ENCODE measurements at places on chromosomes 6 and 20. TPM values are rescaled to one million over a fixed set of nuclear protein-coding genes. Genes with fewer than 3 reads are reported as not detected.

- H3K27ac ChIP-seq = no peak overlapping the region
- DNase-seq = no peak
- H3K4me3 ChIP-seq = no peak overlapping the region
- H3K4me1 ChIP-seq = no peaks in the 10 kb centered on the region
Measured at GRCh38 chr6:119210596-119210995, 132.1 kb upstream of the FAM184A start.

DNA sequence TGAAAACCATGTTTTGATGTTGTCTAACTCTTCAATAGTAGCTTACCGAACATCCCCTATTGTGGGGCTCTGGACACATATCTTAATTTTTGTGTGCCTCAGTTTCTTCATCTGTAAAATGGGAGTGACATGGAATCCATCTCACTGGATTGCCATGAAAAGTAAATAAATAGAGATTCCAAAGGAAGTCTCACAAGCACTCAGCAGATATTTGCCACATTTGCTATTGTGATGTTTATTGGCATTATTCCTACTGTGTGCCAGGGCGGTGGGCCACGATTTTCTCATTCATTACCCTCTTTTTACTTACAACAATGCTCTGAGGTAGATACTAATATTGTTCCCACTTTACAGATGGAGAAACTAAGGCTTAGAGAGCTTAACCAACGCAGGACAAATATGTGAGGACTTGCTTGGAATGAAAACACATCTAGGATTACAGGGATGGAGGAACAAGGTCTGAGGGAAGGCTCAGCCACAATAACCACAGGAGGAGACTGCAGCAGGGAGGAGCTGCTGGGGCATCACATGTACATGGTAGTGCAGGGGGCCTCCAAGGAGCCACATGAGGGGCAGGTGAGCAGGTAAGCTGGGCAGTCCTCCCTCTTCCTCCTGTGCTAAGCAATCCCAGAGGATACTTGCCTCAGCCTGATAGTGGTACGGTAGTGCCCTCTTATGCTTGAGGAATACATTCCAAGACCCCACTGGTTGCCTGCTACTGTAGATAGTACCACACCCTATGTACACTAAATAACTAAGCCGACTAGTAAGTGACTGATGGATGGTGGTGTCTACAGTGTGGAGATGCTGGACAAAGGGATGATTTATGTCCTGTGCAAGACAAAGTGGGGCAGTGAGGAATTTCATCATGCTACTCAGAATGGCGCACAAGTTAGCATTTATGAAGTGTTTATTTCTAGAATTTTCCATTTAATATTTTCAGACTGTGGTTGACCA is 176.9 kb downstream of the FOXA2 start:
- no peaks in the 10 kb centered on the region for H3K36me3 ChIP-seq
- no peak overlapping the region for H3K4me3 ChIP-seq
- no peaks in the 10 kb centered on the region for H3K27me3 ChIP-seq
- DNase-seq = no peak

DNA sequence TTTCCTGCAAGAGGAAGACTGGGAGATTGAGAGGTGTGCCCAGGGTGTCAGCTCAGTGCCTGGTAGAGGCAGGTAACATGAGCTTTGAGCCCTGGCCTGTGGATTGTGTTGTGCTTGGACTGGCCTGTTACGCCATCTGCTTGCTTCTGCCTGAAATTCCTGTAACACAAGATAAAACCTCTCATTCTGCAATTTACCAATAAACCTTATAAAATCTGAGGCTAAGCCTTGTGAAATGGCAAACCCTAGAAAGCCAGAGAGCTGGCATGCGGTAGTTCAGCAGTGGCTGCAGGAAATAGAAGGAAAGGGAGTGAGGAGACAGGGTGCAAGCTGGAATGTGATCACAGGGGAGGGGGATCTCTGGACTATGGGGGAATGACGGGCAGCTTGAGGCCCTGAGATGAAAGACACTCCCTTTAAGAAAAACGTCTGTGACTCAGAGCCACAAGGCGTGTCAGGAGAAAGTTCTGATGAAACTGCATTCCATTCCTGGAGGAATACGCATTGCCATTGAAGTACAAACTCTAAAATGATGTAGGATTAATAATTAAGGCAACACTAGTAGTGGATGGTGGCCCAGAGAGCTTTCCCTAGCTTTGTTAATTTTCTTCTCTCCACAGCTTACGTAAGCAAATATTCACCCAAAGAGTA is 26.3 kb upstream of the TFAP2A start:
- DNase-seq = no peak
- H3K4me3 ChIP-seq = no peak overlapping the region
- no peaks in the 10 kb centered on the region for H3K4me1 ChIP-seq

GRCh38 chr20:49431329-49431728 is 51.1 kb downstream of the KCNB1 start:
- no peak overlapping the region for H3K27ac ChIP-seq
- no peaks in the 10 kb centered on the region for H3K36me3 ChIP-seq
- H3K27me3 ChIP-seq = no peaks in the 10 kb centered on the region
- DNase-seq = no peak

- no peaks in the 10 kb centered on the region for H3K27me3 ChIP-seq
- no peak overlapping the region for H3K27ac ChIP-seq
- DNase-seq = no peak
- H3K4me1 ChIP-seq = no peaks in the 10 kb centered on the region
Measured at GRCh38 chr6:81774542-81774941, 22.1 kb upstream of the TENT5A start.

DNA sequence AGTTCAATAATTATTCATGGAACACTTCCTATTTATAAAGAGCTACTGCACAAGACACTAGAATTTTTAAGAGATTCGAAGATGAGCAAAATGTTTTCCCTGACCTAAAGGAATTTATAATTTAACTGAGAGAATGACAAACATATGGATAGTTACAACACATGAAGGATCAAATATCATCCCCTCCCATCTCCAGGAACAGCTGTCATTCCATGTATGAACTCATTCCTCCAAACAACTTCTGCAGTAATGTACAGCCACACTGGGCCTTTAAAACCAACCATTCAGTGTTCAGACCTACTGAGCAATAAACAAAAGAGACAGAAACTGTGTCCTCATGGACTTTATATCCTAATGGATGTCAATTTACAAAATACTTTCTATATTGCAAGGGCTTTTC is 87.8 kb downstream of the KIF16B start:
- H3K27ac ChIP-seq = no peak overlapping the region
- H3K36me3 ChIP-seq = no peaks in the 10 kb centered on the region
- no peak overlapping the region for H3K4me3 ChIP-seq
- DNase-seq = no peak
- peaks cover 3% of the 10 kb centered on the region for H3K4me1 ChIP-seq
- H3K27me3 ChIP-seq = no peaks in the 10 kb centered on the region

- no peak overlapping the region for H3K27ac ChIP-seq
- H3K27me3 ChIP-seq = no peaks in the 10 kb centered on the region
- H3K4me3 ChIP-seq = no peak overlapping the region
- H3K4me1 ChIP-seq = peaks cover 12% of the 10 kb centered on the region
- H3K36me3 ChIP-seq = no peaks in the 10 kb centered on the region
- no peak for DNase-seq
Measured at GRCh38 chr6:15350386-15351083, 104.7 kb downstream of the JARID2 start.

DNA sequence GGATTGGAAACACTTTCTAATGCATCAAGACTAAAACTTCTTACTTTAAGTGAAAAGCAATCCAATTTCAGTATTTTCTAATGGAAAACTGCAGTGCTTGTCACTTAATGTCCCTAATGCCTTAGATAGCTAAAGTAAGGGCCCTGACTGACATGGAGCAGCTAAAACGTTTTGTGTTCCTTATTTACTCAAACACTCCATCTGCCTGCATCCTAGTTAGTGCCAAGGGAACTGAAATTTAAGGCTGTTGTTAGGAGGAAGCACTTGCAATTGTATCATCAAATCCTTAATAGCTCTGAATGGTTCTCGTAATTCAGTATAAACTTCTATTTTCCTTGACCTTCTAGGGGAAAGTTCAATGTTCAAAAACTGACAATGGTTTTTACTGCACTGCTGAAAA is 127.4 kb downstream of the GJA10 start:
- no peaks in the 10 kb centered on the region for H3K27me3 ChIP-seq
- no peak for DNase-seq
- no peaks in the 10 kb centered on the region for H3K4me1 ChIP-seq
- H3K36me3 ChIP-seq = no peaks in the 10 kb centered on the region

The TMEM217 gene
- 16.2 TPM for total RNA-seq

The MUC22 gene
- total RNA-seq = 0.87 TPM

The ANKRD66 gene
- total RNA-seq = not detected

All from testis (tissue), 5 donors.